ENCODE measurements at places on chromosomes 6 and 20.
A peak's percentile ranks its signal among the peaks of the same experiment; 100 is the strongest.

GRCh38 chr20:22805996-22806395 lies 221.6 kb upstream of the FOXA2 start:
- DNase-seq = no peak

GRCh38 chr6:90385759-90386313 lies 89.2 kb upstream of the BACH2 start:
- no peak for DNase-seq

- no peak for DNase-seq
These were observed 71.6 kb downstream of the GPX5 start for GRCh38 chr6:28597217-28597835.

- no peak for DNase-seq
These were observed 124.3 kb downstream of the DLL1 start for GRCh38 chr6:170166511-170167122.

- no peak for DNase-seq
These were observed 1.8 kb downstream of the PDRG1 start for GRCh38 chr20:31949877-31950646.

DNA sequence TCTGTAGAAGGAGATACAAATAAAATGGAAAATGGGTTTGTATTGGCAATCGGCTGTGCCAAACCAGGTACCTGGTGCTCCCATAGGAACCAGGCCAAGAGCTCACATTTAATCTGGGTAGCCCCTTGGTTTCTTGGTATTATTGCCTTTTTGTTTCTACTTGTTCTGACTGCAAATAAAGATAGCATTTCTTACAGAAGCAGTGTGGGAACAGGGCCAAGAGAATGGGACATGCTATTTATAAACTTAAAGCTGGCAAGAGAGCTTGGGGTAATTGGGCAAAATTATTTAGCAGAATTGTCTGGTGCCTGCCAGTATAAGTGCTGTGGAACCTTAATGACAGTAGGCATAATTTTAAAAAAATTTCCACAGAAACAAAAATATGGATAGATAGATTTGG lies 113.5 kb upstream of the GLP1R start:
- no peak for DNase-seq

GRCh38 chr20:57396212-57396983 lies 5.2 kb downstream of the RBM38 start:
- DNase-seq = no peak

- DNase-seq = no peak
These were observed 37.4 kb downstream of the ANGPT4 start for GRCh38 chr20:878511-879307.

GRCh38 chr6:136470044-136470443 lies 80.2 kb downstream of the MAP7 start:
- no peak for DNase-seq

DNA sequence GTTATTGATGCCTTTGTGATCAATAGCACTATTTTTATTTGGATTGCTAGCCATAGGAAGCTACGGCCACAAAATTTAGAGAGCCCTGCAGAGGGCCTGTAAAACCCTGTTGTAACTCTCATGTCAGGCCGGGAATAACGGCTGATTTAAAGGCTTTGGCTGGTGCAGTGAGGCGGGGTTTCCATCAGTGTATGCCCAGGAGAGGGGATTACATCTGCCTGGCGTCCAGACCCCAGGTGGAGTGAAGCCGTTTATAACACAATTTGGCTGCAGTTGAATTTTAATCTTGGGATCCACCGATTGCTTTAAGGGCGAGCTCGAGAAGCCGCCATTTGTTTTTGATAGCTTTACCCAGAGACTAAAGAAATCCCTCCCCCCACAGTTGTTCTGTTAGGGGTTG lies 29.1 kb upstream of the APCDD1L start:
- DNase-seq = no peak

GRCh38 chr6:30882759-30883684 lies 1.3 kb upstream of the DDR1 start:
- DNase-seq = no peak

DNA sequence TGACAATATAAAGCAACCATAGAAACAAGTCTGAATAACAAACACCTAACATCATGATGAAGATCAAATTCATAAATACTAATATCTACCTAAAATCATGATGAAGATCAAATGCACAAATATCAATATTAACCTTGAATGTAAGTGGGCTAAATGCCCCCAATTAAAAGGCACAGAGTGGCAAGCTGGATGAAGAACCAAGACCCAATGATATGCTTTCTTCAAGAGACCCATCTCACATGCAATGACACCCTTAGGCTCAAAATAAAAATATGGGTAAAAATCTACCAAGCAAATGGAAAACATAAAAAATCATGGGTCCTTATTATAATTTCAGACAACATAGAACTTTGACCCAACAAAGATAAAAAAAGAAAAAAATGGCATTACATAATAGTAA lies 578.5 kb upstream of the PTCHD4 start:
- DNase-seq = no peak

DNA sequence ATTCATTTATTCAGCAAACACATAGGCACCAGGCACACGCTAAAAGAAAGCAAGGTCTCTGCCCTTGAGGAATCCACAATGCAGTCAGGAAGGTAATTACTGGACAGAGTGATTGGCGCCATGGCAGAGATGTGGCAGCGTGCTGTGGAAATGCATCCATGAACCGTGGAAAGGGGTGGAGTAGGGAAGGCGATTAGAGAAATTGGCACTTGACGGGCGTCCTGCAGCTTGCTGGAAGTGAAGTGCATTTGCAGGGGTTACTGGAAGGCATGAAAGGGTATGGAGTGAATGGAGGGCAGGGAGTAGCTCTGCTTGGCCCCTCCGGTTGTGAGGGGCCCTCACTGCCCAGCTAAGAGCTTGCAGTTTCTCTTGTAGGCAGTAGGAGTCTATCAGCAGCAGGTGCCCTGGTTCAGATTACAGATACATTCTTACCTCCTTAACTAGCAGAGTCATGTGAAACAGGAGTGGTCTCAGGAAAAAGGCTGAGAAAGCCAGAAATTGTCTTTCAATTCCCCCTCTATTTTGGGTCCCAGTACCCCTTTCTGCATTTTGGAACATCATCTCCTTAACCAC lies 122.5 kb upstream of the TIAM2 start:
- DNase-seq = no peak

DNA sequence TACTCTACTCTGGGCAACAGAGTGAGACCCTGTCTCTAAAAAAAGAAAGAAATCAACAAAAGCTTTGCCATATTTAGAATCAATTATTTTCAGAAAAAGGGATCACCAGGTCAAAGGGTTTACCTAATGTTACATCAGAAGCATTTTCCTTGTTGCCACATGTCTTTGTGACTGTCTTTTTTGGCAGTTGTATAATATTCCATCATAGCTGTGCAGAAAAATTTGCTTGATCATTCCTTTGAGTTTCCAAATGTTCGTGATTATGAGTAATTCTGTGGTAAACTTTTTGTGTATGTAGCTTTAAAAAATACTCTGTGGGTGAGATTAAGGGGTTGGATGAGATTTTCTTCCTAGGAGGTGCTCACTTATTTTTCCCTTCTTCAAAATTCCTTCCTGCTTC lies 26.4 kb downstream of the PNPLA1 start:
- no peak for DNase-seq

GRCh38 chr6:2556761-2557160 lies 194.0 kb downstream of the MYLK4 start:
- no peak for DNase-seq

DNA sequence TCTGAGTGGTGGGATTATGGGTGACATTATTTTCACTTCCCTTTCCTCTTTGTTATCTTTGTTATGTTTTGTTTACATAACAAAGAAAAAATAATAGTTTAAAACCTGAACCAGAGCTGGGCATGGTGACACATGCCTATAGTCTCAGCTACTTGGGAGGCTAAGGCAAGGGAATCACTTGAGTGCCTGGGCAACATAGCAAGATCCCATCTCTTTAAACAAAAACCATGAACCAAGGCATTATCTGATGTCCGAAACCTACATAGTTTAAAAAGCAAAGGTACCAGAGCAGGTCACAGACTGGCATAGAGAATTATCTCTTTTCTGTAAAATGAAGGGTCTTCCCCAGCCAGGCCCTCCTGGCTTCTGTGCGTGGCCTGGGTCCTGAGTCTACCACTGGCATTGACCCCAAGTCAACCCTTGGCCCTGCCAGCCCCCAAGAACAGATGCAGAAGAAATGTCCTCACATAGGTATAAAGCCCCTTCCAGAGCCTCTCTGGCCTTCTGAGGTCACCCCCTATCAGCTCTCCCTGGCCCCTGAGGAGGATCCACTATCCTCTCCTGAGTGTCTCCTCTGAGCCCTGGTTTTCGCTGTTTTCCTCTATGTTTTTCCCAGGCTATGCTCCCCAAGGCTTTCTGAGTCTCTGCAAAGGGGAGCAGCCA lies 81.3 kb downstream of the TRERF1 start:
- no peak for DNase-seq

- peak; percentile 69 for DNase-seq
These were observed 39.0 kb downstream of the MAS1 start for GRCh38 chr6:159929819-159930218.

DNA sequence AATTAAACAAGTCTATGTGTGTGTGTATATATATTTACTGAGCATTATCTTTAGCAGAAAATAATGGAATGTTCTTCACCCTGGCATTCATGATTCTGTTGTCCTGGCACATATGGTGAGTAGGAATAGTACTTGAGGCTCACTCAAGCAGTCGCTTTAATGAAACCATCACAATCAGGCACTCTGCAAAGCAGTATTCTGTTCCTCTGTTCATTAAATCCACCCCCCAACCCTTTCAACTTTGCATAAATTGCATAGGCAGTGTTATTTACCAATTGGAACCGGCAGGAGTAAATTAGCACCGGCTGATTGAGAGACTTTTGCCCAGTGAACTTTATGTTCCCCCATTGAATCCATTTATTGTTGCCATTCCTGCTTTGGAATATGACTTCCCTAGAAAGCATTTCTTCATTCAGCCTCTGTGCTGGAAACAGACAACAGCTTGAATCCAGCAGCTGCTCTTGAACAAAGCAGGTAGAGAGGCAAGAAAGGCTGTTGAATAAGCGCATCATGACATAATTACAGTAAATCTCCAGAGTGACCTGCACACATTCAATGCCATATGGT lies 268.0 kb upstream of the RNF217 start:
- no peak for DNase-seq

GRCh38 chr6:170447561-170447930 lies 105.6 kb downstream of the PSMB1 start:
- DNase-seq = no peak

- DNase-seq = no peak
These were observed 41.0 kb upstream of the RAB23 start for GRCh38 chr6:57262901-57263694.

DNA sequence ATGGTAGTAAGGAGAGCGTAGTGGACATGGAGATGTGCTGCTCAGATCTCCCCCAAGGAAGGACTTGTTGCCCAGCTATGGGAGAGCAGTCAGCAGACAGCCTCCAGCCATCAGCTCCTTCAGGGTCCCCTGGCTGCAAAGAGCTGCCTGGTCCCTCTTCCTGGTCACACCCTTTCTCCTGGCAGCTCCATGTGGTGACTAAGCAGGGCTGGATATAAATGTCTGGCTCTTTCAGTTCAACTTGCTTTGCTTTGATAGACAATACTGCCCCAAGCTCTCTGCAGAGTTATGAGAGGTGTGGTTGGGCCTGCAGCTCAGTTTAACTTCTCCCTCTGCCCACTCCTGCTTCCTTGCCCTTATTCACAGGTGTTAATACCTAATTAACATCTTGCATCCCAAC lies 64.1 kb upstream of the DDR1 start:
- DNase-seq = no peak

DNA sequence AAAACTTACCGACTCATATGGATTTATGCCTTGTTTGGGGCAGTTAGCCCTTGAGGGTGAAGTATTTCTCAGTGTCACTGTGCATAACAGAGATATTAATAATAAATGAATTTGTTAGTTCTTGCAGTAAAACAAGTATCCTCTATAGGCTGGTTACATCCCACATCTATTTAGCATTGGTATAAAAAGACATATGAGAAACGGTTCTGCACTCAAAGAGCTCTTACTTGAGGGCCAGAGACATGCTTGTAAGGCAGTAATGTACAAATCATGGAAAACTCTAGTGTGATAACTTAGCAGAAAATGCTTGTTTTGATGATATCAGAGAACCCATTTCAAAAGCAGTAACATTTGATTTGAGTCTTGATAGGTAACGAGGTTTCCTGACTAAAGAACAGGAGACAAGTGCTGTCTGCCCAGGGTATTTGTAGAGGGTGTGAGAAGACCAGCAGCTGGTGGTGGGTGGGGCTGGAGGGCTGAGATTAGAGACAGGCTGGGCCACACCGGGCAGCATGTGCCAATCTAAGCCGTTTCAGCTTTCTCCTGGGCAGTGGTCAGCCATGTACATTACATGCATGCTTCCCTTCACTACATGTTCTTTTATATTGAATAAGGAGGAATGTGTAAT lies 46.3 kb downstream of the TULP4 start:
- DNase-seq = no peak

Measured in effector memory CD4-positive, alpha-beta T cell (primary cell).